Activated naive CD8-positive, alpha-beta T cell treated with anti-CD3 and anti-CD28 coated beads, Interleukin-2, amount 10 ng/mL, durations not matched to agents 7 days and 5 days (primary cell): ENCODE measurements at places on chromosomes 6 and 20.

DNA sequence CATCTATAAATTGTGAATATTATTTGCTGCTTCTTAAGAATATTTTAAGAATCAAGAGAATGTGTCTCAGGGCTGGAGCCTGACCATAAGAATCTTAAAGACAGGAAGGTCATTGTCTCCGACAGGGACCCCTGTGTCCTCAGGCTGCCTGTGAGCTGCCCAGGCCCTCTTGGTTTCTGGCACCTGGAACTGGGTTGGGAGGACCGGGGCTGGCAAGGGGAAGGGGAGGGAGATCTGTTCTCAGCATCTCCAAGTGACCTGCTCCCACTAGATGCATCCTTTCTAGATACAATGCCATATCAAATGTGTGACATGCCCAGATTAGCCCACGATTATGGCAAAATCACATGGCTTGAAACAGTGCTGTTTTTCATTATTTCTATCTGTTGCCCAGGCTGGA is 110.5 kb downstream of the SCML4 start:
- DNase-seq = no peak

DNA sequence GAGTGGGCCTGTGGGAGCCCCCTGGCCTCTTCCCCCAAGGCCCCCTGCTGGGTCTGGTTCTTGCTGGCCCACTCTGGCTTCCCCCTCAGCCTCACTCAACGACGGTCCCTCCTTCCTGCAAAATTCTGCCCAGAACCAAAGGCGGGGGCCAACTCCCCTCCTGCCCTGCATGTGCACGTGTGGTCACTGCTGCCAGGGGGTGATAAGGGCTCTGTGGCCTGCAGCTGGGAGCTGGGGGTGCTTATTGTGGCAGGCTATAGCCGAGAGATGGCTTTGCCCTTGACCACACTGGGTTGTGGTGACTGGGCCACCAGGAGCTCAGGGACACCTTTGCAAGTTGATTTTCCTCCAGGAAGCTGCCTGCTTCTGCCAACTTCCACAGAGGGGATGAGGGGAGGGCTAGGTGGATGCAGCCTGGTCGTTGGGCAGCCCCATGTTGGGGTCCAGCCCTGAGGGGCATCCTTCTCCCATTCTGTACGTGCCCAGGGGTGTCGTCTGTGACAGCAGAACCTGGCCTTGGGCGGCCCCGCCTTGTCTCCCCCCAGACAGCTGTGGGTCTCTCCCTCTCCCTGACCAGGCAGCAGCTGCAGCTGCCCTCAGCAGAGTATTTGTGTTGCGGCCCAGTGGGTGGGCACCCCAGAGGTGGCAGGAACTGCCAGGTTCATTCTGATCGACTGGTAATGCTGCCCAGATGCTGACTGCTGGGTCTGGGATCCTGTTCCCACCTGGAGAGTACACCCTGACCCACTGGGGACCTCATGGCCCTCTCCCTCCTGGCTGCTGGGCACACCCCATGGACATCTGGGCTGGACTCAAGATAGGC is 5.6 kb downstream of the TCEA2 start:
- no peak for DNase-seq

DNA sequence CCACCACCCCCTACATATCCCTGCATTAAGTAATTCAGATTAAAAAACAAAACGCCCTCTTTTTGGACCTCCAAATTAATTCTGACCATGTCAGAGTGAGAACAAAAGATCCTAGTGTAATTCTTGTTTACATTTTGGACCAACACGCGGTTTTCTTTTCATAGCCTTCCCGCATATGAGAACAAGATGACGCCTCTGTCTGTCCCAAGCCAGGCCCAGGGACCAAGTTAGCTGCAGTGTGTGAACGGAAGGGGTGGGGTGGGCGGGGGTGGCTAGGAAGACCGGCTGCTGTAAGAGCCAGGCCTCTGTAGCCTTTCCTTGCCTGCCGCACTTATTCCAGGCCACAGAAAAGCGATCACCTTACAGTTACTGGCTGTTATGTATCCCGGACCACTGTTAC is 68.0 kb downstream of the PLCG1 start:
- DNase-seq = no peak

- DNase-seq = no peak
Measured at GRCh38 chr6:91879386-91879995, 1292.6 kb upstream of the MAP3K7 start.
